ENCODE measurements at places on chromosomes 1 and 21. TPM values are rescaled to one million over a fixed set of nuclear protein-coding genes. Genes with fewer than 3 reads are reported as not detected.

- no peak for DNase-seq
These were observed 42.1 kb upstream of the ZNF496 start for GRCh38 chr1:247373721-247374141.

DNA sequence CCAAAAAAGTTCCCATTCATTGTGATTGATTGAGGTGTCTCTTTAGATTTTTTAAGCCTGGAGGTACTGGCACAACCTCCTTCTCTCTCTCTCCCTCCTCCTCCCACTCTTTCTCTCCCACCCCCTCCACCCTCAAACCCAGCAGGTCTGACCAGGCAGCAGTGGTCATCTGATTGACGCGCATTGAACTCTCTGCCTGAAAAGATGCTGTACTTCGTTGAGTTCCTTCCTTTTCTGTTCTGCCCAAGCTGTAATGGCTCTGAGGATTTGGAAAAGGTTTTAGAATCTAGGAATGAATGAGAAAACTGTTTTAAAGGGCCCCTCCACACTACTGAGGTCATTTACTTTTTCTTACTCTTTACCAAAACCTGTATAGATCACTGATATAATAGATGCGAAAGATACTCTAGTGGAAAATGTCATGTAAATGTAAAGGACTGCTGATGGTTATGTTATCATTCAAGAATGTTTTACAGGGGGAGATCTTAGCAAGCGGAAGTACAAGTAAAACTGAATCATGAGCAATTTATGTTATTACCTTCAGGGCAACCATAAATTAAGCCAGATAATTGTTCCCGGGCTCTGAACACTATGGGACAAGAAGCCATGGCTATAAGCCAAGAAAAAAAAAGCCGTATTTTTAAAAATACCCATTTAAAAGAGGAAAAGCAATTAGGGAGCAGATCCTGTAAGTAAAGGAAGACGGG is 25.2 kb upstream of the DYRK1A start:
- no peak for DNase-seq

GRCh38 chr1:43997295-43997999 is 6.0 kb downstream of the CCDC24 start:
- no peak for DNase-seq

DNA sequence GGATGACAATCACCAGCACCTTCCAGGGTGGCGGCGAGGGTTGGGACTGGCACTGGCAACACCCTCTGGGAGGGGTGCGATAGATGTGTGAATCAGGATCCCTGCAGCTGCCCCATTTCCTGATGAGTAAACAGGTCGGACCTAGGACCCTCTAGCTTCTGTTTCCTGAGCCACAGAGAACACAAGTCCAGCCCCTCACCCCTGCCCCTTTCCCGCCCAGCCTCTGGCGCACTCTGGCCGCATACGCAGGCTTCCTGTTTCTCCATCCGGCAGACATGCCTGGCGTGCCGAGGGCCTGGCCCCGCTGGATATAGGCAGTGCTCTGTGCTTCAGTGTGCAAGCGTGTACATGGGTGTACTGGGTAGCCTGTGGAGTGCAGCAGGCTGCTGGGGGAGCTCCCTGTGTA is 4.6 kb downstream of the PEAR1 start:
- DNase-seq, result peak; percentile 56

GRCh38 chr21:37907076-37907475 is 9.2 kb downstream of the KCNJ6 start:
- DNase-seq, result no peak

- DNase-seq, result no peak
These were observed 8.6 kb downstream of the CDC14A start for GRCh38 chr1:100360790-100361510.

Gene LEFTY2
- total RNA-seq, result 0.26 TPM

Gene CATSPERE
- total RNA-seq, result 3.3 TPM

Gene RCC1
- 35.1 TPM for total RNA-seq

All from ureter (tissue), 1 donor.